ENCODE measurements at places on chromosomes 16 and 17. TPM values are rescaled to one million over a fixed set of nuclear protein-coding genes. Genes with fewer than 3 reads are reported as not detected.

GRCh38 chr16:80041410-80041809 lies 440.9 kb upstream of the MAF start:
- no peak for DNase-seq
- H3K4me3 ChIP-seq: no peak overlapping the region
- no peaks in the 10 kb centered on the region for H3K36me3 ChIP-seq
- H3K27ac ChIP-seq: no peak overlapping the region

The SMTNL2 gene
- total RNA-seq: not detected

The PRSS22 gene
- total RNA-seq: 1.1 TPM

The CCL17 gene
- 7.4 TPM for total RNA-seq

All from activated T-cell treated with anti-CD3 and anti-CD28 coated beads, Interleukin-2, amount 50 U/mL, for 72 hours (primary cell).